A549 treated with DMSO at 1 μM for 4 hours (cell line): ENCODE measurements at places on chromosomes 2 and 18. TPM values are rescaled to one million over a fixed set of nuclear protein-coding genes. Genes with fewer than 3 reads are reported as not detected.

Gene ZNF804A
- total RNA-seq = not detected in 5 replicates

Gene RTP5
- not detected in 5 replicates for total RNA-seq

Gene MYO3B
- total RNA-seq = not detected in 5 replicates

Gene AQP12B
- total RNA-seq = not detected in 5 replicates

Gene ALPP
- total RNA-seq = 0.20 to 0.50 TPM (median 0.30 TPM) in 5 replicates
